ENCODE measurements at places on chromosomes 5 and 9.

DNA sequence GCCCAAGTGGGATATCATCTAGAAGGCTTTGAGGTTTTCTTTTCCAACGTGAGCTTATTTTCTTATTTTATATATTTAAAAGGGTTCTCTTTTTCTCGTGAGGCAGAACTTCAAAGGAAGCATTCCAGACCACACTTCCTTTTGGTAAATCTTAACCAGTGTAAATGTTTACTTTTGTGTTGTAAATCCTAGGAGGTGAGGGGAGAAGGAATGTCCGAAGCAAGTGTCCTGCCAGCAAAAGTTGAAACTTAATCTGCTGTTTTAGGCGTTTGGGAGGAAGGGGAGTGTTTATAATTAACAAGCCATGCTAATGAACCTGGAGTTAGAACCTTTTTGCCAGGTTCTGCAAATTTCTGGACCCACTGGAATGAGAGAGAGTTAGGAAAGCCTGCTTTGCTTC is 37.9 kb downstream of the WWC1 start:
- DNase-seq = no peak

GRCh38 chr5:59665086-59665831 is 228.3 kb downstream of the PDE4D start:
- no peak for DNase-seq

DNA sequence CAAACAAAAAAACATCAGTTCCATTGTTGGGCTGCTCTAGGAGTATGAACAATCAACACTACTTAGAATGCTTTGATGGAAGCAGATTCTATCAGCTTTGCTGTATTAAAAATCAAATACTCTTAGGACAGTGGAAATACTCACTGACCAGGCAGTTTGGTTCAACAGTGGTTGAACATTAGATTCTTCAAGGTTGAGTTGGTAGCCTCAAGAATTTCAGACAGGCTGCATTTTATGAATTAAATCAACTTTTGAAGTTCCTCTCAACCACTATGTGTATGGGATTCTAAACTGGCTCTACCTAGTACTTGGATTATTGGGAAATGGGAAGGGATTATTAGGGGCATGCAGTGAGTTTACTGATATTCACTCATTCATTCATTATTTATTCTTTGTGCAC is 35.0 kb downstream of the ACTBL2 start:
- no peak for DNase-seq

GRCh38 chr5:172096207-172096940 is 89.9 kb upstream of the FBXW11 start:
- no peak for DNase-seq

- DNase-seq = no peak
Measured at GRCh38 chr9:112933696-112934095, 43.0 kb upstream of the SLC46A2 start.
